ENCODE measurements at places on chromosomes 4 and X.

DNA sequence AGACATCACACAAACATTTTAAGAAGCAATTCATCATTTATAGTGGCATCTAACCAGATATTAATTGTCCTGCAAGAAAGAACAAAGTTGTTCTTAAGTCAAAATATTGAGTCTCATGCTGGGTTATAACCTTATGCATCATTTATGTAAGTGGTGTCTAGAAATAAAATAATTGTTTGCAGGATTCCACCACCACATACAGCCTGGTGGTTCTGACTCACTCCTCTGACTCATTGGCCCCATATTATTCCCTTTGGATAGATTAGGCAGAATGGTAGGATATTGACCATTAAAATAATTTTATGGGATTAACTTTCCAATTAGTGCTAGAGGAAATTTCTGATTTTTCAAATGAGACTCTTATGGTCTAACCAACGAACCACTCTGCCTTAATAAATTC is 384.5 kb downstream of the GRXCR1 start:
- DNase-seq = no peak

- DNase-seq = no peak
These were observed 422.6 kb upstream of the TENM3 start for GRCh38 chr4:181820553-181820952.

- no peak for DNase-seq
These were observed 1005.5 kb upstream of the INTU start for GRCh38 chr4:126627255-126627654.

- DNase-seq = no peak
These were observed 2.8 kb downstream of the TMEM271 start for GRCh38 chr4:573122-573892.

DNA sequence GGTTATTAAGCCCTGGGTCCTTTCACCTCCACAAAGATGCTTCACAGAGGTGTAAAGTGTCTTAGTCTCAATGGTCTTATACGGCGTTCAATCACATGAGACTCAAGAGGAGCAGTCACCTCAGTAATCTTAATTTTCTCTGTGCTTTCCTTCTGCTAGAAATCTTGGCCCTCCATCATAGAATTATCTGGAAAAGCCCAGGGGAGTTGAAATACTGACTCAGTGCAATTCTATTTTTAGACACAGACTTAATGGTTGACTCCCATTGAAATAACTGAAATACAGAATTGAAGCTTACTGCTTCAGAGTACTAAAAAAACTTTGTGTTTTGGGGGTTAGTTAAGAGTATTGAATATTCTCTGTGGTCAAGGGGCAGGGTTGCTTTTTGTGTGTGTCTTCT is 94.5 kb upstream of the IL15 start:
- DNase-seq = no peak

DNA sequence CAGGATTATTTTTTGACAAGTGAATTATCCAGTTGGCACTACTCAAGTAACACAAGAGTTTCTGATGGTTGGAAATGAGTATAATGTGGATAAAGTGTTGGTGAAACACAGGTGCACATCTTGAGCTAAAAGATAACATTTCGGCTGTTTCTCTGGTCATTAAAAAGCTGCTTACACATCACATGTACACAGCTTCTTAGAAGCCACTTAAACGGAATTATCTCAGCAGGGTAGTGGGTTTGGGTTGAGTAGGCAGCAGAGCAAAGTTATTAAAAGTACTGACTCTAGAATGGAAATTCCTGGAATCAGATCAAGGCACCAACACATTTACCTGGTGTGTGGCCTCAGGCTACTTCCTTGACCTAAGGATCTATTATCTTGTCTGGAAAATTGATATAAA is 55.4 kb upstream of the RASSF6 start:
- no peak for DNase-seq

- no peak for DNase-seq
These were observed 49.2 kb upstream of the HDAC8 start for GRCh38 chrX:72621625-72622485.

DNA sequence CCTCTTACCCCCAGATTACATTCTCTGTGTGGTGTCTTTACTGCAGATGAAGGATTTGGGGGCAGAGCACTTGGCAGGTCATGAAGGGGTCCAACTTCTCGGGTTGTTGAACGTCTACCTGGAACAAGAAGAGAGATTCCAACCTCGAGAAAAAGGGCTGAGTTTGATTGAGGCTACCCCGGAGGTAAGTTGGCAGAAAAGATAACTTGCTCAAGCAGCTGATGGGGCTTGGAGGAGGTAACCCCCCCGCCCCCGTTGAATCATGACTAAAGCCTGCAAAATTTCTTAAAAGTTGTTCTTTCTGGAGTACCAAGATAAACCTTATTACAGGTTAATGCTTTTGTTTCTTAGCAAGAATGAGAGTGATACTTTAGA is 1.5 kb downstream of the CCNG2 start:
- DNase-seq = no peak

GRCh38 chrX:102985192-102985591 is 48.1 kb downstream of the RAB40AL start:
- DNase-seq = no peak

DNA sequence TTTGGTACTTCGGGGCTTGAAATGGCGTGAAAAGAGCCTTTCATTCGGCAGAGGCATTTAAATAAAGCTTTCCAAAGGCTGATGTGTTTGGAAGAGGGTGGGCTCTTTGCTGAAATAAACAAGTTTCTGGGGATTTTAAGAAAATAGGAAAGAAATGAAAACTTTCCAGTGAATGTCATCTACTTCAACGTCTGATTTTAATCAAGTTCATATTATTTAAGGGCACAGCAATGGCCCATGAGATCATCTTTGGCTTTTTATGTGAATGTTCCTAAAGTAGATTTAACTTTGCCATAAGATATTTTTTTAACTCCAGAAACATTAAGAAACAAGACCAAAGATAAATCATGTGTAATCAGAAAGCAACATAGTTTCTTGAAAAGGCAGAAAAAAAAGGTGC is 69.8 kb upstream of the TTC29 start:
- DNase-seq = no peak

- DNase-seq = no peak
These were observed 221.5 kb upstream of the NDST4 start for GRCh38 chr4:115334736-115335411.

DNA sequence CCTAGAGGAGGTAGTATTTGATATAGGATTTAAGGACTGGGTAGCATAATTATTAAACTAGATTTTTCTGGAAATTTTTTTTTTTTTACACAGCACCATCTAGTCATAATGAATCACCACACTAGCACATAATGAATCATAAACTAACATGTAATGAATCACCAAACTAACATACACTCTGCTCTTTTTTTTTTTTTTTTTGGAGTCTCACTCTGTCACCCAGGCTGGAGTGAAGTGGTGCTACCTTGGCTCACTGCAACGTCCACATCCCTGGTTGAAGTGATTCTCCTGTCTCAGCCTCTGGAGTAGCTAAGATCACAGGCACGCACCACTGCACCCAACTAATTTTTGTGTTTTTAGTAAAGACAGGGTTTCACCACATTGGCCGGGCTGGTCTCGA is 92.5 kb downstream of the FAM13A start:
- DNase-seq = no peak

- no peak for DNase-seq
These were observed 66.3 kb upstream of the TAPT1 start for GRCh38 chr4:16292585-16292984.

DNA sequence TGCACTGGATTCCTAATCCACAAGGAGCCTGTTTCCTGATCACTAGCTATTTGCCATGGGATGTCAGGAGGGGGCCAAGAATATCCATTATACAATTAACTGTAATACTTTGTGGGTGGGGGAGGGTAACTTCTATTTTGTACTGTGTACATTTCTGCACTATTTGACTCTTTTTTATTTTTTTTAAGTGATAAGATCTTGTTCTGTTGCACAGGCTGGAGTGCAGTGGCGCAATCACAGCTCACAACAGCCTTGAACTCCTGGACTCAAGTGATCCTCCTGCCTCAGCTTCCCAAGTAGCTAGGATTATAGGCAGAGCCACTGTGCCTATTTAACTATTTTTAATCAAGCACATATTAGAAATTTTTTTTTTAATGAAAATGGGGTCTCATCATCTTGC is 134.1 kb downstream of the ELOVL6 start:
- DNase-seq = no peak

- no peak for DNase-seq
These were observed 147.8 kb upstream of the MED14 start for GRCh38 chrX:40883021-40883619.

DNA sequence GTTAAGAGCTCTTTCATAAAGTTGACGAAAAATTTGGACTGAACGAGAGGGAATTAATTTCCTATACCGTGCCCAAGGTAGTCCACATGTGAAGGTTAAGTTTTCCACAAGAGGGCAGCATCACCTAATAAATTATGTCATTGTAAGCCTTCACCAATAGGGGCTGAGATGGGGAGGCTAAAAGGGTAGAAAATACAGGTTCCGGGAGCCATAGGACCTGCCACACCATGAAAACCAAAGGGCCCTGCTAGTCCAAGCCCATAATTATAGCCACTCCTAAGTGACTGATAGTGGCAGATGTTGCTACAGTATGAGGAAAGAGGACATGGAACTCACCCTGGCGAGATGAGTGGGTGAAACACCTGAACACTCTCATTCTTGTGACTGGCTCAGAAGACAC is 122.2 kb downstream of the SHROOM4 start:
- DNase-seq = peak; percentile 7

GRCh38 chr4:156388826-156389225 is 435.2 kb upstream of the CTSO start:
- DNase-seq = no peak

- no peak for DNase-seq
These were observed 21.3 kb downstream of the IQCM start for GRCh38 chr4:149794352-149794751.

DNA sequence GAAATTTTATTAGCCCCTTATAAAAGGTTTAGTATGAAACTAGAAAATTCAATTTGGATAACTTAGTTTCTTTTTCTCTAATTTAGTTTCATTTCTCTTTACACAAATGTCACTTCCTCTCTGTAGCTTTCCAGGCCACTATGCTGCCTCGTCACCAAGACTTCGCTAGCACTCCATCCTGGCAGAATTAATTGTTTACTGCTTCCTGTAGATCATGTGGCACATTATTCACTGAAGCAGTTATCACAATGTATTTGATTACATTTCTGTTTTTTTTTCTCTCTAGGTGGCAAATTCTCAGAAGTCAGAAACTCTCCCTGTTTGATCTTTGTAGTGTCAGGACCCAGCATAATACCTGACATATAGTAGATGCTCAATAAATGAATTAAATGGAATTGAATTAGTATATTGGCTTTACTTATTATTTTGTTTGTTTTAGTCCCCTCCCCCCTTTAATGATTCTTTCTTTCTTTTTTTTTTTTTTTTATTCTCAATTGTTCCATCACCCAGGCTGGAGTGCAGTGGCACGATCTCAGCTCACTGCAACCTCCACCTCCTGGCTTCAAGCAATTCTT is 9.3 kb upstream of the SAT1 start:
- peak; percentile 65 for DNase-seq

GRCh38 chr4:6565691-6566390 is 9.1 kb upstream of the MAN2B2 start:
- DNase-seq = no peak

GRCh38 chr4:54517781-54518444 is 139.8 kb upstream of the KIT start:
- no peak for DNase-seq

DNA sequence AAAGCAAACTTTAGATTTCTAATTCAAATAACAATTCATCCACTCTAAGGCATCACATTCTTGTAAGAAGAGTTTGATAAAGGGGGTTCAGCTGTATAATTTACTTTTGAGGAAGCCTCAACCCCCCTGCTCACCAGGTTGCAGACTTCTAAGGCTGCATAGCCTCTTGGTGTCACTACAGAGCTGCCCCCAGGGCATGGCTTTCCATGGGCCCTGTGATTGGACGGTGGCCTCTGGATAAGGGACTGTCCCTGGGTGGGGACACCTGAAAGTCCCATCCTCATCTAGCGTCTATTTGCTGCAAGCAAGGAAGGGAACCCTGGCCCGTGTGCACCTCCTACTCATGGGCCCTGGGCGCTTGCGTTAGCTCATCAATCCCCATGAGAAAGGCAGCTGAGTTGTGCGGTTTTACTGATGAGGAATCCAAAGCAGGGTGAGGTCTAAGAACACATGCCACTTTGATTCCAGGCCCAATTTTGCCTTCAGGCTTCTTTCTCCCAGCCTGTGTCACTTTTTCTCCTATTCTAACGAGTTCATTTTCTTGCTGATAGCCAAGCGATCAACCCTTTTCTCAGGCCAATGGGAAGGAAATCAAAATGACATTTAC is 51.8 kb downstream of the SCML1 start:
- no peak for DNase-seq

DNA sequence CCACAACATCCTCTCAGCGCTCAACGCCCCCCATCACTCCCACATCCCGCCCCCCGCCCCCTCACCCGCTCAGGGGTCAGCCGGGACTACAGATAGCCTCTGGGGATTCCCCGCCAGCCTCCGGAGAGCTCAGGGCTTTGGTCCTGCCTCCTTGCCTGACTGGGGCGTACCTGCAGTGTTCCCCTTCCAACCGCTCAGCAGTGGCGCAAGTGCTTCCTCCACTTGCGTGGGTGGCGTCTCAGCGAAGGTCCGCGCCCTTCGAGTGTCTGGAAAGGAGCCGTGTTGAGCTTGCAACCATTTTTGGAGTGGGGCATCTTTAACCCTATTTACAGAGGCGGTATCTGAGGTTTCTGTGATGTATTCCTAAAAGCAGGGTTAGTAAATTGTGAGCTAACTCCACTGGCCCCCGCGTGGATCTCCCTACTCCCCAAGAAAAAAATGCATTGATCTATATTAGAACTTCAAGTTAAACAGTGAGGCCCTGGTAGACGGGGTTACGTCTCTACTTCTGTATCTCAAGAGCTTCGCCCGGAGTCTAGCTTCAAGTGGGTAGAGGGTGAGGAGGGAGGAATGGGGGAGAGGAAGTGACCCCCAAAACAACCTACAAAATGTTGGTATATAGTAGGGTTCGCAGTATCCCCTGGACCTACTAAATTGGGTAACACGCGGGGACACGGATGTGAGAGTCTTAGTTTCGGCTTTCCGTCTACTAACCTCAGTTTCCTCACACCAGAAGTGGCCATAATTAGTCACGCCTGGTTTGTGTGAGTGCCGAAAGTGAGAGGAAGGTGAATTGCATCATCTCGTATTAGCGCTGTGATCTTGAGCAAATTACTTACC is 16.1 kb downstream of the NKX3-2 start:
- no peak for DNase-seq

DNA sequence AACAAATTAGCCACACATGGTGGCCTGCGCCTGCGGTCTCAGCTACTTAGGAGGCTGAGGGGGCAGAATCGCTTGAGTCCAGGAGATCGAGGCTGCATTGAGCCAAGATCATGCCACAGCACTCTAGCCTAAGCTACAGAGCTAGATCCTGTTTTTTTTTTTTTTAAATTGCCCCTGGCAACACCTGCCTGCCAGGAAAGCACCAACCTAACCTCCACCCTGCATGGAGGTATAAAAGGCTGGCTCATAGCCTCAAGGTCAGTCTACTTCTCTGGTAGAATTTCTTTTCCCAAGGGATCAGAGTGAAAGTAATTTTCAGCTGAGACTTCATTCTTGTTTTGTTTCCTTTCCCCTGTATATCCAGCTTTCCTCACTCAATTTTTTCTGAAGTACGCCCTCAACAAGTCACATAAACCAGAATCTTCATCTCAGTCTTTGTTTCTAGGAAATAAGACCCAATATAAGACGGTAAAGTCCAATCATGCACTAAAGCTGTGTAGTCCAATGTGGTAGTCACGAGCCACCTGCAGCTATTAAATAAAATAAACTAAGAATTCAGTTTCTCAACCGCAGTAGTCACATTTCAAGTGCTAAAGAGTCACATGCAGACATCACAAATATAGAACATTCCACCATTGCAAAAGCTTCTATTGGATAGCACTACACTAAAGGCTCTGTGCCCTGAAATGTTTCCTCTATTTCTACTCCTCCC is 113.3 kb downstream of the HPGD start:
- no peak for DNase-seq
